CD4-positive, alpha-beta memory T cell (primary cell): ENCODE measurements at places on chromosomes 3 and 15. TPM values are rescaled to one million over a fixed set of nuclear protein-coding genes. Genes with fewer than 3 reads are reported as not detected.
A peak's percentile ranks its signal among the peaks of the same experiment; 100 is the strongest.

DNA sequence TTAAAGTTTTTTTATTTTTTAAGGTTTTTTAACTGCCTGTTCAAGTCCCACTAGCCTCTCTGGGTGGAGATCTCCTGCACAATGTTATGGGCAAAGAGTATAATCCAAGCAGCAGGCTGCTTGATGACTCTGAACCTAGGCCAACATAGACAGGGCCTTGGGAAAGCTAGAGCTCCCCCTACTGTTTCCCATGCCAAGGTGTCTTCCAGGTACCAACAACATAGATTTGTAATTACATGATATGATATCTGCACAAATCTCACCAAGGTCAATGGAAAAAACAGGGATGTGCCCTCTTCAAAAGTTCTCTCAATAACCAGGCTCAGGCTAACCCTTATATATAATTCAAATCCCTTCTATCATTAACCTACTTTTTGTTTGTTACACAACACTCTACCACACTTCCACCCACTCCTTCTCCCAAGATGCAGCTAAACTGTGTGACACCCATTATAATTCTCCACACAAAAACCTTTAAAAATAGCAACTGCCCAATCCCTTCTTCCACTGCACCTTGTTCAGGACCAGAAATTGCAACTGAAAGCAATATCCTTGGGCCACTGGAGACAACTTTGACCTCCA lies 43.8 kb downstream of the RBM15B start:
- no peaks in the 10 kb centered on the region for H3K4me1 ChIP-seq
- H3K27ac ChIP-seq: no peak overlapping the region
- H3K4me3 ChIP-seq: no peak overlapping the region
- no peaks in the 10 kb centered on the region for H3K27me3 ChIP-seq
- peak; percentile 56 for DNase-seq
- H3K36me3 ChIP-seq: peaks cover 14% of the 10 kb centered on the region

- H3K4me3 ChIP-seq: no peak overlapping the region
- no peak for DNase-seq
- no peak overlapping the region for H3K27ac ChIP-seq
- H3K27me3 ChIP-seq: no peaks in the 10 kb centered on the region
- no peaks in the 10 kb centered on the region for H3K4me1 ChIP-seq
These were observed 35.8 kb downstream of the MYO9A start for GRCh38 chr15:72082176-72082575.

GRCh38 chr15:41983621-41984571 lies 11.5 kb upstream of the EHD4 start:
- no peaks in the 10 kb centered on the region for H3K27me3 ChIP-seq
- H3K4me3 ChIP-seq: no peak overlapping the region

DNA sequence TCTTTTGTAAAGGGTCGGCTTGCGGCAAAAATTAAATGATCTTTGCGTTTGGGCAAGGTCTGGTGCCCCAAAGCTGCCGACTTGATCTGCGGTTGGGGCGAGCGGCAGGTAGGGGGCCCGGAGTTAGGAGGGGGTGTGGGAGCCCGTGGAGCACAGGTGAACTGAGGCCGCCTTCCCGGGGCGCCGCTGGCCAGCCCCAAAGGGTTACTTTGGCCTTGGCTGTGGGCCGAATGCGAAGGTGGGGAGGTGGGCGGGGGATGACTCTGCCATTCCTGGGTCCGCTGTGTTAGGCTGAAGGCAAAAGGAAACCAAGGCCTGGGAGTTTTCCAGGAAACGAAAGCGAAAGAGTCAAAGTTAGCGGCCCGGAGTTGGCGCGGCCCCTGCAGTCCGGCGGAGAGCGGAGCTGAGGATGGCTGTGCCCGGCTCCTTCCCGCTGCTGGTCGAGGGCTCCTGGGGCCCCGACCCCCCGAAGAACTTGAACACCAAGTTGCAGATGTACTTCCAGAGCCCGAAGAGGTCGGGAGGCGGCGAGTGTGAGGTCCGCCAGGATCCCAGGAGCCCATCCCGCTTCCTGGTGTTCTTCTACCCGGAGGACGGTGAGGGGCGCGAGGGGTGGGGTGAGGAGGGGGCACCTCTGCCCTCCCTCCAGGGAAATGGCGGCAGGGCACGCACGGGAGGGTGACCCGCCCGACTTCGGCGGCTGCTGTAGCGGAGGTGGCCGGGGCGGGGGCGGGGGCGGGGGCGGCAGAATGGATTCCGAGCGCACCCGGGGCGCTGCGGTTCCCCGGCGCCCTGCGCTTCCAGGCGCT lies at the start of gene PARP14:
TSS of gene PARP14 (plus strand) at position 365 of the 809 bp plus-strand sequence. CDS start at position 410, 45 bp downstream.
- peaks cover 3% of the 10 kb centered on the region for H3K36me3 ChIP-seq
- peaks cover 46% of the 10 kb centered on the region for H3K4me1 ChIP-seq
- H3K27me3 ChIP-seq: no peaks in the 10 kb centered on the region
- H3K4me3 ChIP-seq: peak within 1 kb of the TSS; percentile 89
- peak; percentile 74 for DNase-seq

- H3K4me3 ChIP-seq: no peak overlapping the region
- no peak for DNase-seq
- H3K27me3 ChIP-seq: no peaks in the 10 kb centered on the region
- H3K36me3 ChIP-seq: no peaks in the 10 kb centered on the region
- no peaks in the 10 kb centered on the region for H3K4me1 ChIP-seq
- no peak overlapping the region for H3K27ac ChIP-seq
These were observed 4.5 kb downstream of the OR5K2 start for GRCh38 chr3:98501863-98502576.

DNA sequence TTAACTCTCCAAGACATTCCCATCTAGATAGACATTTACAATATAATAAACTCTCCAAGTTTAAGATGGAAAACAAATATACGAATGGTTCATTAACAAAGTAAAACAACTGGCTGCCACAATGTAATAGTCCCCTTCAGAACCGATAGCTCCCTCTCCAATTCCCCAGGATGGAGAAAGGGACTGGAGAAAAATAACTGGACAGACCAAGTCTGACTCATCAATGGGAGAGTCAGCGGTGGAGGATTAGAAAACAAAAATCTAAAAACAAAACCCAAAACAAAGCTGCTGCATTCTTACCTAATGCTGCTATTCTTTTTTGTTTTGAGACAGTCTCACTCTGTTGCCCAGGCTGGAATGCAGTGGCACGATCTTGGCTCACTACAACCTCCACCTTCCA lies 468.1 kb downstream of the SHQ1 start:
- H3K27ac ChIP-seq: no peak overlapping the region
- peaks cover 40% of the 10 kb centered on the region for H3K4me1 ChIP-seq
- no peaks in the 10 kb centered on the region for H3K27me3 ChIP-seq
- peaks cover 4% of the 10 kb centered on the region for H3K36me3 ChIP-seq
- no peak for DNase-seq

GRCh38 chr3:87979527-87979926 lies 79.3 kb downstream of the CGGBP1 start:
- H3K27me3 ChIP-seq: no peaks in the 10 kb centered on the region
- H3K4me3 ChIP-seq: no peak overlapping the region
- H3K36me3 ChIP-seq: no peaks in the 10 kb centered on the region
- DNase-seq: no peak

DNA sequence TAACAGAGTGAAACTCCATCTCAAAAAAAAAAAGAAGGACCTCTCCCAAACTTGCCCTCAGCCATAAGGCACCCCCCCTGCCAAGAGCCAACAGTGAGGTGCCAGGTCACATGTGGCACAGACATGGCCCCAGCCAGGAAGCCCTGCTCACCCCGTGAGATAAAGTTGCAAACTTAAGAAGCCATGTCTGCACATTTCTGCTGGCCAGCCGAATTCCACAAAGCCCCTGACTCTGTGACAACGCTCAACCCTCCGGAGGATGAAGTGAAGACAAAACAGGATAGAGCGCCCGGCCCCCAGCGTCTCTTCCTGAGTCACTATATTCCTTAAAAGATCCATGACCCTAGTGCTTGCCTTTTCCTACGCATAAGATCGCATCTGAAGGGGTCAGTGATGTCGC lies 188.1 kb downstream of the XXYLT1 start:
- no peak overlapping the region for H3K27ac ChIP-seq
- no peaks in the 10 kb centered on the region for H3K36me3 ChIP-seq
- H3K4me3 ChIP-seq: no peak overlapping the region
- H3K27me3 ChIP-seq: no peaks in the 10 kb centered on the region
- no peaks in the 10 kb centered on the region for H3K4me1 ChIP-seq

- H3K4me3 ChIP-seq: no peak overlapping the region
- DNase-seq: no peak
- no peaks in the 10 kb centered on the region for H3K4me1 ChIP-seq
- no peak overlapping the region for H3K27ac ChIP-seq
- H3K27me3 ChIP-seq: no peaks in the 10 kb centered on the region
These were observed 218.6 kb downstream of the TBC1D2B start for GRCh38 chr15:77858792-77859490.

DNA sequence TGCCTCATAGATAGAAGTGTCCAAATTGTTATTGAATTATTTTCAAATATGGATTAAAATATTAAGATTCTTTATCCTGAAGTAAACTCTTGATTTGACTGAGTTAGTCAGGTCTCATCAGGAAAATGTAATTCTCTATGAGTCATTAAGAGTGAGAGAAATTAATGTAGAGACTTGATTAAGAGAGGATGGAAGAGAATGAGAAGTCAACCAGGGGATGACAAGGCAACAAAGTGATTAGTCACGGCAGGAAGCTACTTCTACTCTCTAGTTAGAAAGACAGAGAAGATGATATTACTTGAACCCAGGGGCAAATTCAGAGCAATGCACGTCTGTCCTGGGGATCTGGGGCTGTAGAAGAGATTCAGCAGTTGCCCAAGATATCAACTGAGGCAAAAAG lies 202.5 kb downstream of the LSAMP start:
- no peaks in the 10 kb centered on the region for H3K27me3 ChIP-seq
- H3K27ac ChIP-seq: no peak overlapping the region

DNA sequence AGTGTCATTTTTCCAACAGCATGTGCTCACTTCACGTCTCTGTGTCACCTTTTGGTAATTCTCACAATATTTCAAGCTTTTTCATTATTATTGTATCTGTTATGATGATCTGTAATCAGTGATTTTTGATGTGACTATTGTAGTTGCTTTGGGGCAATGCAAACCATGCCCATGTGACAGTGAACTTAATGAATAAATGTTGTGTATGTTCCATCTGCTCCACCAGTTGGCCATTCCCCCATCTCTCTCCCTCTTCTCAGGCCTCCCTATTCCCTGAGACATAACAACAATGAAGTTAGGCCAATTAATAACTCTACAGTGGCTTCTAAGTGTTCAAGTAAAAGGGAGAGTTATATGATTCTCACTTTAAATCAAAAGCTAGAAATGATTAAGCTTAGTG lies 32.5 kb upstream of the TBC1D23 start:
- H3K4me3 ChIP-seq: no peak overlapping the region
- DNase-seq: no peak
- H3K4me1 ChIP-seq: no peaks in the 10 kb centered on the region
- no peak overlapping the region for H3K27ac ChIP-seq
- H3K27me3 ChIP-seq: no peaks in the 10 kb centered on the region

- no peaks in the 10 kb centered on the region for H3K4me1 ChIP-seq
- no peaks in the 10 kb centered on the region for H3K36me3 ChIP-seq
- DNase-seq: no peak
- H3K27me3 ChIP-seq: no peaks in the 10 kb centered on the region
- no peak overlapping the region for H3K27ac ChIP-seq
- no peak overlapping the region for H3K4me3 ChIP-seq
These were observed 1.9 kb downstream of the MORC1 start for GRCh38 chr3:109116031-109116430.

DNA sequence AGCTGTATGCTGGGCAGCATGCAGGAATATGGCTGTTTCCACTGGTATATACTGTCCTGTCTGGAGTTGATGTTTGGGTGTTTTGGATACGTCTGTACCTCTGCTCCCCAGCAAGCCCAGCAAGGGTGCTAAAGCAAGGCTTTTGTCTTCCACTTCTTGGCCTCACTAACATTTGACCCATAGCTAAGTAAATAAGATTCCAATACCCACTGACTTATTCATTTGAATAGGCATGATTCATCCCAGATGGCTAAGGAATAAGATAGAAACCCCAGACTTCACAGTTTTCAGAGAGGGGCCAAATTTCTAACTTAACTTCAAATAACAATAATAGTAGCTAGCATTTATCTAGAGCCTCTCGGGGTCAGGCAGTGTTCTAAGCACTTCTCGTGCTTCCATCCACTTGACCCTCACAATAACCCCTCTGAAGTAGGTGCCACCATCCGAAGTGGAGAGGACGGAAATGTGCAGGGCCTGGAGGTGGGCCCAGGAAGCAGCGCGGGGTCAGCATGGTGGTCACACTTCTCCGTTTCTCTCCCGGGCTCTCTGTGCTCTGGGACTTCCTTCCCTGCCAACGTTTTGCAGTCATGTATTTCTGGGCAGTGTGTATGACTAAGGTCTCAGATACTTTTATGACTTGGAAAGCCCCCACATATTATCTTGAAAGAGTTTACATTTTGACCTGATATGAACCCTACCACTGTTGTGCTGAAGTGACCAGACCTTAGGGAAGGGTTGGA lies 39.3 kb downstream of the LRRK1 start:
- H3K4me3 ChIP-seq: no peak overlapping the region
- no peak for DNase-seq
- H3K27ac ChIP-seq: no peak overlapping the region
- H3K36me3 ChIP-seq: no peaks in the 10 kb centered on the region
- H3K4me1 ChIP-seq: no peaks in the 10 kb centered on the region

DNA sequence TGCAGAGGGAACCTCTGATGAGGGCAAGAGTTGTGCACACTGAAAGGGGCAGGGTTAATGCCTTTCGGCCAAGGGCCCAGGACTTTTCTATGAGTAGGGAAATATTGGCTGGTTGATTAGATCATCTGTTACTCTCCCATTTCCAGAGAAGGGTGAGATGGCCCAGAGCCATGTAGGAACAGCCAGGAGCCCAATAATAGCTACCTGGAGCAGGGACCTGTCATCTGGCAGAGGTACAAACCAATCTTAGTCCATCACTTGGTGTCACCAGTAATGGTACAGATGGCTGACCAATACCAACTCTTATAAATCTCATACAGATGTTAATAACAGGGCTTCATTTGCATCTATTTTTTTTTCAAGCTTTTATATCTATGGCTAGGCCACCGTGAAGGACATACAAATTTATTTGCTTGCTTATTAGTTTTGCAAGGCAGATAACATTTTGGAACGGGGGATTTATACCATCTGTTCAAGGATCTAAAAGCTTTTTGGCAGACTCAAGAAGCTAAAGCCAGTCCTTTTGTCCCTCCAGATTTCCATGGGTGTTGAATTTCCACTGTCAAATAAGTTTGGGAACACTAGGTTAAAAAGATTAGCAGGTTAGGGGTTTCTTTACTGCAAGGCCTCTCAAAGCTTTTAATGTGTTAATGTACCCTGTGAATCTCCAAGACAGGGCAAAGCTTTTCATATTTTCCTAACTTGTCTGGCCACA lies 79.3 kb downstream of the TNIK start:
- no peak overlapping the region for H3K27ac ChIP-seq
- no peaks in the 10 kb centered on the region for H3K36me3 ChIP-seq
- no peak for DNase-seq
- H3K27me3 ChIP-seq: no peaks in the 10 kb centered on the region
- H3K4me3 ChIP-seq: no peak overlapping the region

Gene RGMA
- not detected for polyA plus RNA-seq

Gene FEZF2
- polyA plus RNA-seq: not detected

Gene C2CD4A
- polyA plus RNA-seq: not detected

Gene ABHD14A
- polyA plus RNA-seq: 95.6 TPM

Gene FETUB
- not detected for polyA plus RNA-seq

Gene USP50
- polyA plus RNA-seq: not detected

Gene SLC9A9
- polyA plus RNA-seq: 35.5 TPM

Gene PLSCR5
- polyA plus RNA-seq: not detected

Gene HES1
- 0.50 TPM for polyA plus RNA-seq

Gene SPINT1
- polyA plus RNA-seq: 5.3 TPM

Gene NME9
- 1.1 TPM for polyA plus RNA-seq

Gene ARRDC4
- polyA plus RNA-seq: 0.83 TPM
